ENCODE measurements at places on chromosomes 1 and 21.
A peak's percentile ranks its signal among the peaks of the same experiment; 100 is the strongest.

GRCh38 chr1:84853741-84854721, 39.0 kb downstream of the LPAR3 start:
- peak; percentile 23 for DNase-seq

DNA sequence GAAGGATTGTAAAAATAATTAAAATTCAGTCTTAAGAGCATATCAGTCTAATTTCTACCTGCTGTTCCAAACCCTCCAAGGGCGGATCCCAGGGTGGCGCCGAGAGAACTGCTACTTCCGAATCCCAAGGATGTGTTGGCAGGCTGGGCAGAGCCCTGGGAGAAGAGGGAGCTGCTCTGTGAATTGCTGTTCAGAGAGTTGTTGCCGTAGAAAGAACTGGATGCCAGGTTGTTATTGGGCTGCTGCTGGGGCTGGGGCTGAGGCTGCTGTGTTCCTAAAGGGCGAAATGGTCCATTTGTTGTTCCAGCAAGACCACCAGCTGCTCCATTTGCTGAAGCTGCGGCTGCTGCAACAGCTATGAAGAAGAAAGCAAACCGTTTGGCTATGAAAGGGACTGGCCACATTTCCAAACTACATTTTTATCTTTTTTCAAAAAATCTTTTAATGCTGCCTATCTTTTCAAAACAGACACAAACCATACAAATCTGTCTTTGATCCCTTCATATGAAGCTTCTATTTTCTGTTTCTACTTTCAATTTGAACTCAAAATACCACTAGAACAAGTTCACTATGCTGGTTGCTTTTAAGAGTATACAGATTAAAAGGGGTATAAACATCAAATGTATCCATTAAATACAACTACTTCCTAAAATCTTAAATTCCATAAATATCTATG, 57.5 kb upstream of the SDC3 start:
- no peak for DNase-seq

- DNase-seq: no peak
These were observed 2.1 kb downstream of the MXRA8 start for GRCh38 chr1:1356166-1356795.

DNA sequence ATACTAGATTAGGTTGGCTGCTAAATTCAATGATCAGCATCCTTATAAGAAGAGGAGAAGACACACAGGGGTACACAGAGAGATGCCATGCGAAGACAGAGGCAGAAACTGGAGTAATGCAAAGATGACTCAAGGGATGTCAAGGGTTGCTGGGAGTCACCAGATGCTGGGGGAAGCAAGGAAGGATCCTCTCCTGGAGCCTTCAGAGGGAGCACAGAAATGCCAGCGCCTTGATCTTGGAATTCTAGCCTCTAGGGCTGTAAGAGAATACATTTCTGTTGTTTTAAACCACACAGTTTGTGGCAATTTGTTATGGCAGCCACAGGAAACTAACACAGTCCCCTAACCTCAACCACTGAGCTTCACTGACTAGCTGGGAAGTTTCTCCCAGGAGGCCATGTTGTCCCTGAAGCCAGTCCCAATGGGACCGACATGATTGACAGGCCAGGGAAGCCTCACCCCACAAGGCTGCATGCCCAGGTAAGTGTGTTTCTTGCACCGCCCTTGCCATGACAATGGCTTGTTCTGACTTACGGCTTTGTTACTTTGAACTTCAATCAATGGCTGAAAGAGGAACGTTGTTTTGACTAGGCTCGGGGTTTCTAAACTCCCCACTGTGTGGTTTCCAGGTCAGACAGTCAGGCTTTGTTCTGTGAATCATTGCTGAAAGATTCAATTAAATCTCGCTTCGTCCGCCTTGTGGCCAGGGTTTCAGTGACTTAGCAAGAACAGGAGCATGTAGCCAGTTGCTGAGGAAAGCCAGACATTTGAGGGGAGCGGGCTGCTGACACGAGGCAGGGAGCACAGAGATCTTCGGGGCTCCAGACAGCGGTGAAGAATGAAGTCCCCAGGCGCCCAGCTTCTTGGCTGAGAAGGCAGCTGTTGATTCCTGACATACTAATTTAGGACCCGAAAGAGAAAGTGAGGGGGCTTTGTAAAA, 62.3 kb downstream of the RUNX1 start:
- DNase-seq: peak; percentile 59

DNA sequence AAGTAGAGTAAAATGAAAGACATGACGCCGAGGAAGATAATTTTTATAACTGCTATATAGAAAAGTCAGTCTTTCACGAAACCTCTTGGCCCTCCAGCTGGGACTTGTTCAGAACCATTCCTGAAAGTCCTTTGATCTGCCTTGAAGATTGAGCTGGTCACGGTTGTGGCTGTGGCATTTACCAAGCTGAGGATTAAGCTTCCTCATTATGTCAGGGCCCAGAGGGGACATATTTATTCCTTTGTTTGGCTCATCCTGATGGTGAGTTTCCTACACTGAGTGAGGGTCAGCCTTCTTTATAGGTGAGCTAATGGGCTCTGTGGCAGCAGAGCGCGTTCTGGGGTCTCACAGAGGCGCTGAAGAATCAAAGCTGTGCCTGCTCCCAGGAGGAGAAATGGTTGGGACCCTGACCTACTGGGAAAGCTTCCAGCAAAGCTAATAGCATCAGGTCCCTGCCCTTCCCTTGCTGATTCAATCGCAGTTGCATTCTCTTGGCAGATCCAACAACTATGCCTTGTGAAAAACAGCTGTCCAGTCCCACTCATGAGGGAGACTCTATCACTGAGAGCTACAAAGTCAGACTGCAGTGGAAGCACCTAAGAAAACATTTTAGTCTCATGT, 43.2 kb upstream of the PBX1 start:
- no peak for DNase-seq

Measured in effector CD4-positive, alpha-beta T cell (primary cell).